ENCODE measurements at places on chromosomes 3 and 15. TPM values are rescaled to one million over a fixed set of nuclear protein-coding genes. Genes with fewer than 3 reads are reported as not detected.

- no peak for DNase-seq
These were observed 247.7 kb downstream of the AGBL1 start for GRCh38 chr15:86327230-86327865.

SLC25A20 gene
- total RNA-seq = 29.5 TPM

GRCh38 chr15:100234158-100235029 lies 107.4 kb downstream of the ADAMTS17 start:
- no peak for DNase-seq

GRCh38 chr15:35142578-35142977 lies 57.5 kb upstream of the NANOGP8 start:
- DNase-seq = no peak

DNA sequence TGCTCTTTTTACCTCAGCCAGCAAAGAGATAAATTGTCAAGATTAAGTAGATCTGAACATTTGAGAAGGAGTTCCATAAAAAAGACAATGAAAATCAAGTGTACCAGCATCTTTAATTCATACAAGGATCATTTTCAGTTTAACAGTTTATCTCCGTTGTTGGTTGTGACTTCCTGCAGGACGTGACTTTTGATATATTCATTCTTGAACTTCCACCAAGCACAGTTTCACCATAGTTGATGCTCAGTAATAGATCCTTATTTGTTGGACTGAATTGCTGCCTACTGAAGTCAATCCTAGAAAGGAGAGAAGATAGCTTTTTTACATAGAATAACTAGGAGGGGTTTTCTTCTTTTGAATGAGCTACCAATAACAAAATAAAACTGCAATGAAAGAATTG lies 408.2 kb downstream of the LPP start:
- DNase-seq = no peak

DNA sequence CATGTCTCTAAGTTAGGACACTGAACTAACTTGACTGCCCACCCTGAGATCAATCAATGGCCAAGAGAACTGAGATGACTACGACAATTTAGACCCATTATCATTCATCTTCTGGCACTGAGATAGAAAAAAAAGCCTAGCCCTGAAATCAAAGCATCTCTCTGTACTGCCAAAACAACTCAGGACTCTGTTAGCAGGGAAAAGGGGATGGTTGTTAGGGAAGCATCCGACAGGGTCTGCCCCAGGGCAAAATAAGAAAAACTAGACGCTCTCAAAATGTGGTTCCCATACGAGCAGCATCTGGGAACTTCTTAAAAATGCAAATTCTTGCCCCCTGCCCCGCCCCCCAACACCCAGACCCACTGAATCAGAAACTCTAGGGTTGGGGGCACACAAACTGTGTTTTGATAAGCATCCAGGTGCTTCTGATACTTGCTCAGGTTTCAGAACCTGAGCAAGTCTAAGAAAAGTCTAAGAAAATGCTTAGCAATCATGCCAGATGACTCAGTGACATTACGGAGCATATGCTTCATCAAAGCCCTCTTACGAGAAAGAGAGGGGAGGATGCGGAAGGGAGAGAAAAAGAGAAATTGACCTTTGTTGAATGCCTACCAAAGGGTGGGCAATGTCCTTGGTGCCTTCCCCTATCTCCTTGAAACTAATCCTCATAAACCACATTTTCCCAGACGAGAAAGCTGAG lies 172.8 kb upstream of the HES1 start:
- DNase-seq = no peak

All from activated CD4-positive, alpha-beta memory T cell treated with anti-CD3 and anti-CD28 coated beads, Interleukin-2, amount 10 ng/mL, durations not matched to agents 7 days and 5 days (primary cell).